ENCODE measurements at places on chromosomes 7 and 10. TPM values are rescaled to one million over a fixed set of nuclear protein-coding genes. Genes with fewer than 3 reads are reported as not detected.

- no peaks in the 10 kb centered on the region for H3K36me3 ChIP-seq
- H3K4me3 ChIP-seq: no peak overlapping the region
- no peaks in the 10 kb centered on the region for H3K4me1 ChIP-seq
- no peak for DNase-seq
- no peak overlapping the region for H3K27ac ChIP-seq
Measured at GRCh38 chr7:55261386-55261770, 103.8 kb upstream of the LANCL2 start.

DNA sequence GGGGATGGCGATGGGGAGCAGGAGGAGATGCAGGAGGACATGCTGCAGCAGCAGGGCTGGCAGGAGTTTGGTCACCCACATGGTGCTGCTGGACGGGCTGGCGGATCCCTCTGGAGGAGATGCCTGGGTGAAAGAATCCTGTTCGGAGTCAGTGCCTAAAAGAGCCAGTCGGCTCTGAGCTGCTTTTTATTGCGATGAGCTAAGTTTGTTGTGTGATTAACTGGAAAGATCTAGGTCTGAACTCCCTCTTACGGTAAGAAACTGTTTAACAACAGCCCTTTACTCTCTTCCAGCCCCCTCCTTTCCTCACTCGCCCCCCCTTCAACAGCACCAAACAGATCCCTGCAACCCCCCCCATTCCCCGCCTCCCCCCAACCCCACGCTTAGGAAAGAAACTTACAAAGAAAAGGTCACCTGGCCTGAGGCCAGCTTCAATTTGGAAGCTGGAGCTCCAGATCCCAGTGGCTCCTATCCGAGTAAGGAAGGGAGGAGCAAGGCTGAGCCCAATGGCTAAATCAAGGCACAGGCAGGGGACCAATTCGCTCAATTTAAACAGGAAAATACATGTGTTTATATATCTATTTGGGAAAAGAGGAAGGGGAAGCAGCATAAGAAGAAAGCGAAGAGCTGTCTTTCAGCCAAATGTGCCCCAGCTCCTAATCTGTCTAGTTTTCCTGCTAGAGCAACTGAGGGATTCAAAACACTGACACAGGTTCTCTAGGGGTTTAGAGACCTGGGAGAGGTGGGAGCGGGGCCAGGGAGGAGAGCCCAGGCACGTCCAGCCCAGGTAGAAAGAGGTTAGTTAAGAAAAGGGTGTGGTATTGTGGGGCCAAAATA lies at the start of gene HGF:
Gene HGF, minus strand, starts transcription at position 157 of the 837 bp plus-strand sequence. Its CDS starts 76 bp downstream, at position 81.
- no peak within 1 kb of the TSS for H3K27ac ChIP-seq
- no peaks in the 10 kb centered on the region for H3K4me1 ChIP-seq
- no peak within 1 kb of the TSS for H3K4me3 ChIP-seq
- DNase-seq: peak; percentile 60

- no peak overlapping the region for H3K4me3 ChIP-seq
- no peaks in the 10 kb centered on the region for H3K36me3 ChIP-seq
- H3K27ac ChIP-seq: no peak overlapping the region
- no peaks in the 10 kb centered on the region for H3K4me1 ChIP-seq
- DNase-seq: no peak
Measured at GRCh38 chr7:146683439-146683838, 566.8 kb downstream of the CNTNAP2 start.

DNA sequence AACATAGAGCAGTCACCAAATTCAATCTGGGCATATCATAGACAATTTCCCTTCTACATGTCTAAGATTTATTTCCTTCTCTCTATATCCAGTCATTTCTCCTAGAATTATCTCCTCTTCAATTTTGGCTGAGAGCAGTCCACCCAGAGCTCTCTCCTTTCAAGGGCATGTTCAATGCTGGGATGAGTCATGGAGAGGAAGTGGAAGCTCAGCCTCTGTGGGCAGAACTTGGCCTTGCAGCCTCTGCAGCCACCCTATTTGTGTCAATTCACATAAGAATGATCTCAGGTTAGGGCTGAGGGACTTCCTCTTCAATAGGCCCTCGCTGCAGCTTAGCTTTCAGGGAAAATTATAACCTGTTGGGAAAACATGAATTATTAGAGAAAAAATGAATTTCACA lies 560.8 kb downstream of the POM121L12 start:
- no peak overlapping the region for H3K27ac ChIP-seq
- no peaks in the 10 kb centered on the region for H3K36me3 ChIP-seq
- H3K4me1 ChIP-seq: no peaks in the 10 kb centered on the region
- DNase-seq: peak; percentile 43

GRCh38 chr7:44275957-44276570 lies 49.3 kb downstream of the CAMK2B start:
- H3K36me3 ChIP-seq: no peaks in the 10 kb centered on the region
- H3K27ac ChIP-seq: no peak overlapping the region
- H3K4me3 ChIP-seq: no peak overlapping the region
- no peaks in the 10 kb centered on the region for H3K4me1 ChIP-seq
- no peaks in the 10 kb centered on the region for H3K27me3 ChIP-seq

- H3K36me3 ChIP-seq: no peaks in the 10 kb centered on the region
- DNase-seq: no peak
- H3K4me1 ChIP-seq: no peaks in the 10 kb centered on the region
- H3K27ac ChIP-seq: no peak overlapping the region
Measured at GRCh38 chr10:96292971-96293920, 11.0 kb upstream of the DNTT start.

DNA sequence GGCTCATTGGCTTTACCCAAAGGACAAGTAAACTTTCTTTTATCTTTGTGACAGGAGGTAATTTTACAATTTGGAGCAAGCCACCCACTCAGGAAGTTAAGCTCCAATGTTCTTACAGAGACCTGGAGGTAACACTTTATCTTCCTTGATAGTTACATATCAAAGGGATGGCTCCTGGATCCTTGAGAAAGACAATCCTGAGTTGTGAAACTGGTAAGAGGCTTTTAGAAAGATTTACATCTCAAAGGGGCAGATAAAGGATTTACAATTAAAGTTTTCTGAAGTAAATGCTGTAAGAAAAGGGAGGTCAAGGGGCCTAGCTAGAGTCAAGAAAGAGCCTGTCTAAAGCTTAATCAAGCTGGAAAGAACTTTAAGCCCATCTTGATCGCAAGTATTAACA lies 124.4 kb upstream of the ZNF804B start:
- H3K4me3 ChIP-seq: no peak overlapping the region
- no peak for DNase-seq
- no peaks in the 10 kb centered on the region for H3K4me1 ChIP-seq
- H3K27me3 ChIP-seq: no peaks in the 10 kb centered on the region
- H3K27ac ChIP-seq: no peak overlapping the region

- H3K27ac ChIP-seq: no peak overlapping the region
- no peak for DNase-seq
- no peak overlapping the region for H3K4me3 ChIP-seq
- H3K36me3 ChIP-seq: no peaks in the 10 kb centered on the region
- H3K27me3 ChIP-seq: no peaks in the 10 kb centered on the region
Measured at GRCh38 chr7:139452958-139453672, 30.4 kb downstream of the KLRG2 start.

- no peak for DNase-seq
- H3K27ac ChIP-seq: no peak overlapping the region
- H3K36me3 ChIP-seq: no peaks in the 10 kb centered on the region
- H3K4me3 ChIP-seq: no peak overlapping the region
Measured at GRCh38 chr7:131196803-131197202, 130.9 kb upstream of the MKLN1 start.

GRCh38 chr10:133079836-133080682 lies 7.7 kb upstream of the ADGRA1 start:
- H3K36me3 ChIP-seq: no peaks in the 10 kb centered on the region
- no peak overlapping the region for H3K4me3 ChIP-seq
- DNase-seq: no peak
- H3K27ac ChIP-seq: no peak overlapping the region
- H3K27me3 ChIP-seq: peaks cover 15% of the 10 kb centered on the region

- no peaks in the 10 kb centered on the region for H3K27me3 ChIP-seq
- no peaks in the 10 kb centered on the region for H3K36me3 ChIP-seq
- H3K4me1 ChIP-seq: no peaks in the 10 kb centered on the region
- DNase-seq: no peak
- no peak overlapping the region for H3K4me3 ChIP-seq
Measured at GRCh38 chr10:121322776-121323175, 275.5 kb downstream of the FGFR2 start.

DNA sequence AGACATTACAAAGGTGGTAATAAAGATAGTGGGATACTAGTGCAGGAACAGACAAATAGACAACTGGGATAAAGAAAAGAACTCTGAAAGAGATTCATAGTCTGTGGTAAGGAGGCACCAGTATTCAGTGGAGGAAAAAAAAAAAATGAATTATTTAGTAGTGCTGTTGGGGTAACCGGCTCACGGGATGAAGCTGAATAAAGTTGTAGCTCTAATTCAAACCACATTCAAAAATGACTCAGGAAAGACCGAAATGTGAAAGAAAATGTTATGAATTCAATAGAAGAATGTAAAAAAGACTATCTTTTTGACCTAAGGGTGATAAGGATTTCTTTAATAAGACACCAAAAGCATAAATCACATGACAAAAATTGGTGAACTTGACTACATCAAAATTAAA lies 83.1 kb upstream of the HABP2 start:
- H3K4me1 ChIP-seq: no peaks in the 10 kb centered on the region
- H3K36me3 ChIP-seq: no peaks in the 10 kb centered on the region
- DNase-seq: no peak
- no peaks in the 10 kb centered on the region for H3K27me3 ChIP-seq
- H3K27ac ChIP-seq: no peak overlapping the region

- no peak for DNase-seq
- H3K27me3 ChIP-seq: no peaks in the 10 kb centered on the region
- no peak overlapping the region for H3K4me3 ChIP-seq
- no peaks in the 10 kb centered on the region for H3K36me3 ChIP-seq
Measured at GRCh38 chr7:106058928-106059324, 53.2 kb downstream of the SYPL1 start.

GRCh38 chr10:33279276-33279675 lies 55.2 kb downstream of the NRP1 start:
- DNase-seq: no peak
- no peaks in the 10 kb centered on the region for H3K27me3 ChIP-seq
- no peaks in the 10 kb centered on the region for H3K36me3 ChIP-seq
- H3K4me1 ChIP-seq: no peaks in the 10 kb centered on the region

DNA sequence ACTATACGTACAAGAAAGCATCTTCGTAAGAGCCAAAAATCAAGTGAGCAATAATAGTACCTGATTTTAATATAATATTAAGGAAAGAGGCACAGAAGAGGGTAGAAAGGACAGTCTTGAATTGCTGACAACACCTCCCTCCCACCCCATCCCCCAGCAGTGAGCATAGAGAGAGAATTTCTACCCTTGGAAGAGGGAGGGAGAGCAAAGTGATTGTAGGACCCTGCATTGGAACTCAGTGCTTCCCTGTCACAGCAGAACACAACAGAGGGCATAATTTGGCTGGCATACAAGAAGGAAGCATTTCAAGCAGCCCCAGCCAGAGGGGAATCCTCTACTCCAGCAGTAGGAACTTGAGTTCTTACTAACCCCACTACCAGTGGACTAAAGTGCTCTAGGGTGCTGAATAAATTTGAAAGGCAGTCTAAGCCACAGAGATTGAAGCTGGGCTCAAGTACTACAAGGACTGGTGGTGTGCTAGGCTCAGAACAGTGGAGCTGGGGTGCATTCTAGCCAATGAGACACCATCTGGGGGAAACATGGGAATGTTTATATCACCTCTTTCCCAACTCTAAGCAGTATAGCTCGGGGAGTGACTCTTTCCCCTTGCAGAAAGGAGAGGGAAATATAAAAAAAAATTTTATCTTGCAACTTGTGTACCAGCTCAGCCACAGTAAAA lies 44.2 kb downstream of the PCLO start:
- no peak overlapping the region for H3K27ac ChIP-seq
- no peaks in the 10 kb centered on the region for H3K27me3 ChIP-seq
- H3K4me3 ChIP-seq: no peak overlapping the region
- DNase-seq: no peak

DNA sequence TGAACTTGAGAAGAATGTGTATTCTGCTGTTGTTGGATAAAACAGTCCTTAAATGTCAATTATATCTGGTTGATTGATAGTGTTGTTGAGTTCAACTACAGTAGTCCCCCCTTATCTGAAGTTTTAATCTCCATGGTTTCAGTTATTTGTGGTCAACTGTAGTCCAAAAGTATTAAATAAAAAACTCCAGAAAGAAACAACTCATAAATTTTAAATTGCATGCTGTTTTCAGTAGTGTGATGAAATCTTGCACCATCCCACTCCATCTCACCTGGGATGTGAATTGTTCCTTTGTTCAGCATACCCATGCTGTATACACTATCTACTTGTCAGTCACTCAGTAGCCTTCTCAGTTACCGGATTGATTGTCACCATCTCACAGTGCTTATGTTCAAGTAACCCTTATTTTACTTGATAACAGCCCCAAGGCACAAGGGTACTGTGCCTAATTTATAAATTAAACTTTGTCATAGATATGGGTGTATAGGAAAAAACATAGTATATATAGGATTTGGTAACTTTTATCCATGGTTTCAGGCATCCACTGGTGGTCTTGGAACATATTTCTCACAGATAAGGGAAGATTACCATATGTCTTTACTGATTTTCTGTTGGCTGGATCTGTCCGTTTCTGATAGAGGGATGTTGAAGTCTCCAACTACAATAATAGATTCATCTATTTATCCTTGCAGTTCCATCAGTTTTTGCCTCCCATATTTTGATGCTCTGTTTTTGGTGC lies 57.1 kb downstream of the AOAH start:
- no peaks in the 10 kb centered on the region for H3K36me3 ChIP-seq
- no peak overlapping the region for H3K4me3 ChIP-seq
- DNase-seq: no peak
- no peak overlapping the region for H3K27ac ChIP-seq
- no peaks in the 10 kb centered on the region for H3K27me3 ChIP-seq
- H3K4me1 ChIP-seq: no peaks in the 10 kb centered on the region

GRCh38 chr7:36228039-36228438 lies 75.0 kb downstream of the EEPD1 start:
- no peak for DNase-seq
- no peak overlapping the region for H3K4me3 ChIP-seq

DNA sequence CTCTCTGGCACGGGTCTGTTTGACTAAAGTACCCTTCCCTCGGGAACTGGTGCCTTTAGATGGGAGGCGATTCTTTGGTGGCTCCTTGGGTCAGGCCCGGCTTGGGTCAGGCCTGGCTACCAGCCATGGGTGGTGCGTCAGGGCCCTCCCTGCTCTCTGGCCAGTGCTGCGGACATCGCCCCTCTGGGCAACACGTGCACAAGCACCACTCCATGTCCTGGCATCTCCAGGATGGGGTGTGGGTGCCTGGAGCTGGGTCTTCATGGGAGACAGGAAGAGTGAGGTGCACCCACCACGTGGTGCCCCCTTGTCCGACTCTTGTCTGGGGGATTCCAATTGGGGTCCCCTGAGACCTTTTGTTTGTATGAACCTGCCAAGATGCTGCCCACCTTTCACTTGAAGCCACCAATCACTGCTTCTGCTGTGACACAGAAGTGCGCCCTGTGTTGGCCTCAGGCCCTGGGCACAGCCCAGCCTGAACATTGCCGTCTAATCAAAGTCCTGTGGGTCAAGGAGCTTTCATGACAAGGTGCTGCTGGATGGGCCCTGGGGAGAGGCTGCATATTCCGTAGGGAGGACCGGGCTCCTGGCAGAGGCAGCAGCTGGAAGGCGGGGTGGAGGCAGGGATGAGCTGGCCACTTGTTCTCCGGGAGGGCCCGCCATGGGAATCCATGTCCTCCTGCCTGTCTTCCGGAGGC lies 11.1 kb upstream of the PWWP2B start:
- no peaks in the 10 kb centered on the region for H3K27me3 ChIP-seq
- no peak overlapping the region for H3K4me3 ChIP-seq
- DNase-seq: no peak
- H3K27ac ChIP-seq: no peak overlapping the region
- no peaks in the 10 kb centered on the region for H3K36me3 ChIP-seq

Gene MEIG1
- not detected for total RNA-seq

Gene BTBD16
- 0.24 TPM for total RNA-seq

Gene TMEM229A
- total RNA-seq: 1.9 TPM

Gene BAZ1B
- total RNA-seq: 58.6 TPM

Gene SPDYE2B
- total RNA-seq: not detected

Gene GPR15LG
- not detected for total RNA-seq

Gene TLL2
- 0.14 TPM for total RNA-seq

Gene NXPH1
- 80.2 TPM for total RNA-seq

Gene KCND2
- 0.30 TPM for total RNA-seq

Measured in adrenal gland (tissue), 19 donors.